Activated T-cell treated with anti-CD3 and anti-CD28 coated beads, Interleukin-2, amount 50 U/mL, for 72 hours (primary cell): ENCODE measurements at places on chromosomes 7 and 10. TPM values are rescaled to one million over a fixed set of nuclear protein-coding genes. Genes with fewer than 3 reads are reported as not detected.

GRCh38 chr10:71300555-71301370 is 18.3 kb upstream of the SLC29A3 start:
- no peak for DNase-seq

- DNase-seq = no peak
Observed at GRCh38 chr10:787933-788651, 98.6 kb upstream of the DIP2C start.

- no peak for DNase-seq
Observed at GRCh38 chr7:137084607-137085380, 216.3 kb downstream of the CHRM2 start.

GRCh38 chr10:51934373-51934772 is 235.0 kb upstream of the CSTF2T start:
- no peak for DNase-seq

- DNase-seq = no peak
Observed at GRCh38 chr7:4052130-4052529, 630.0 kb upstream of the FOXK1 start.

DNA sequence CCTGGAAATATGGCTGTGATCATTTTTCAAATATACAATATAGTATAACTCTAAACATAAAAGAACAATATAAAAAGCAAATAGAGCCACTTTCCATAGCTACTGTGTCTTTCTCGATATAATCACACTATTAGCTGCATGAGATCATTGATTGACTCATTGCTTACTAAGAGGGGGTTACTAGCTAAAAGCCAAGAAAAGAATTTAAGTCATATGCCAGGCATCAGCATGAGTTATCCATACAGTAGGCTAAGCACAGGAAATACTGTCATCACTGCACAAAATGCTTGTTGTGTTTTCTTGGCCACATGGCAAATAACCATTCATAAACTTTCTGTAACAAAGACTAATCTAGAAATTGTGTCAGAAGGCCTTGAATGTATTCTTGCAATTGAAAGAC is 18.8 kb upstream of the ABCB5 start:
- DNase-seq = no peak

- no peak for DNase-seq
Observed at GRCh38 chr10:13399236-13399635, 51.1 kb upstream of the SEPHS1 start.

DNA sequence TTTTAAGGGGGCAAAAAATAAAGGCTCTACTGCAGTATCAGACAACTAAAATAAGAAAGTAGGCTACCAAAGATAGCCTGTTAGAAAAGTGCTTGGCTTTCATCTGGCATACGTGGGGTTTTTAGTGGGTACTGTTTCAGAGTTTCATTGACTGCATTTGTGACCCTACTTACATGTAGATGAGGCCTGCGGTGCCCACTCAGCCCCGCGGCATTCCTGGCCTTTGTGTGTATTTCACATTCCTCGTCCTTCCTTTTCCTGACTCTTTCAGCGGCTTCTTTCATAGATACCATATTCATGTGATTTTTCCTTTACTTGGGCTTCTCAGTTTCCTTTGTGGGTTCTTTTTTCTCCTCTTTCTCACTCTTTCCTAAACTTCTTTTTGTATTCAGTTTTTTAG is 50.7 kb downstream of the UBE3C start:
- DNase-seq = no peak

DNA sequence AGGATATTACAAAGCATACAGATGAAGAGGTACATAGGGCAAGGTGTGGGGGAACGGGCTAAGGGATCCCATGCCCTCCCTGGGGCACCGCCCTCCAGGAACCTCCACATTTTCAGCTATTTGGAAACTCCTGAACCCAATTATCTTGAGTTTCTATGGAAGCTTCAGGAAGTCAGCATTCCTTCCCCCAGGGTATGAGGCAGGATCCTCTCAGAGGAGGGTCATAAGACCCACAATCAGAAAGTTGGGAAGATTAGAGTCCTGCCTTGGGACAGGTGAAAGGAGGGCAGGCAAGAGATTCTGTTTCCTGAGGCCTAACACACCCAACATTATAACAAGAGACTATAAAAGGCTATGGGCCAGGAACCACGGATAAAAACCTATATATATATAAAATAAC is 98.0 kb downstream of the RALA start:
- DNase-seq = no peak

GRCh38 chr10:107427016-107427415 is 262.5 kb upstream of the SORCS1 start:
- no peak for DNase-seq

DNA sequence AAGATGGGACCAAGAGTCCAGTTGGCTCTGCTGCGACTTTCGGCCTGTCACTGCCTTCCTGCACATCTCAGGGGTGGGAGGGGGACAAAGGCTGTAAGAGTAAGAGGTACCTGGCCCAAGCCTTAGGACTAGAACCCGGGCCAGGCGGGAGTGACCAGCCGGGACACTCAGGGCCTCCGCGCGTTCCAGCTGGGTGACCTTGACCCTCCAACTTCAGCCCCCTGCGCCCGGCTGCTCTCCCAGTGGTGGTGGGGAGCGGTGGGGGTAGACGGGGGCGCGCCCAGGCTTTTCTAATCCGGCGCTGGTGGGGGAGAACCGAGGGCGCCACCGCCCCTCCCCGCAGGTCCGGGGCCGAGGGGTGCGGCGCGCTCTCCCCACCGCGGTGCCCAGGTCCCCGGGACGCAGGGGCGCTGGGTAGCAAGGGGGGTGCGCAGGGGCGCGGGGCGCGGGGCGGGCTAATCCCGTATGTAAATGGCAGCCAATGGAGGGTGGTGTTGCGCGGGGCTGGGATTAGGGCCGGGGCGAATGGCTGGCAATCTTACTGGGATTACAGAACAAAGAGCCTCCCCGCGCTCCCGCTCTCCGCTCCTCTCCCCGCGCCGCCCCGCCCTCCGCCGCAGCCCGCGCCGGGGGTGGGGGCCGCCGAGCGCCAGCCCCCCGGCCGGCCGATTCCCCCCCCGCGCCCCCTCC is at the start of gene GTF2IRD1:
Gene GTF2IRD1 (plus strand): TSS at position 585 of the 690 bp plus-strand sequence. CDS start 54,175 bp downstream, outside the sequence.
- DNase-seq = peak; percentile 53

DNA sequence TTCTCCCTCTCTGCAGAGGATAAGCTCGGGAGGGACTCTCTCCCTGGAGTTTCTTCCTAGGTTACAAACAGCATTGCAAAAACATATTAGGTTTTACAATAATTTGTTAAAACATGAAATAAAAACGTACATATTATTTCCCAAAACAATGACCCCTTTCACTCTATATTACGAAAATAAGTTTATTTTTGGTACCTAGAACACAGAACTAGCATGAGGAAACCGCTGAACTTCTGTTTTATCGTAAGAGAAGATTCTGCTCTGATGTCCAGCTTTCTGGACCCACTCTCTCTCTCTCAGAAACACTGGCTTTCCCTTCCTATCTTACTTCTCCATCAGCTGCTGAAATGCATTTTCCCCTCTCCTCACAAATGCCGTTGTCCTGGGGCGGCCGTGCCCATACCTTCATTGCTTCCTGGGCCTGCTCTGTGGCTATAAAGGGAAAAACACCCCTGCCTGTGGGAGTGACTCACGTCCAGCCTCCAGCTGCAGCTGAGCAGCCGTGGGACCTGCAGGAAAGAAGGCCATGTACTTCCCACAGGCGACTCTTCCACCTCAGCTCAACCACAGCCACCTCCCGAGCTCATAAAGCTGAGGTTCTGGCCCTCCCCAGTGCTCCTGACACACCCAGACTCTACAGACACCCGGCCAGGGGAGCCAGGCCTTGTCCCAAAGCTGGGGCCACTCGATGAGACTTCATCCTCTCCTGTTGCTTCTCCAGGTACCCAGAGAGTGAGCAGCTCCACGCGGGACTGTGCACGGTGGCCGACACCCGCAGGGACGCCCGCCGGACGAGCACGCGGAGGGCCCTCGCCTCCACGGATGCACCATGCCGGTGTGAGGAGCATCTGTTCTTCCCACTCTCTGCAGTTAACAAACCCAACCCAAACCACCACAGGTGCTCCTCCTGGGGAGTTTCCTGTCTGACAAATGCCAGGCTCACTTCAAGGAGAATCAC is 3.1 kb downstream of the GPER1 start:
- DNase-seq = no peak

DNA sequence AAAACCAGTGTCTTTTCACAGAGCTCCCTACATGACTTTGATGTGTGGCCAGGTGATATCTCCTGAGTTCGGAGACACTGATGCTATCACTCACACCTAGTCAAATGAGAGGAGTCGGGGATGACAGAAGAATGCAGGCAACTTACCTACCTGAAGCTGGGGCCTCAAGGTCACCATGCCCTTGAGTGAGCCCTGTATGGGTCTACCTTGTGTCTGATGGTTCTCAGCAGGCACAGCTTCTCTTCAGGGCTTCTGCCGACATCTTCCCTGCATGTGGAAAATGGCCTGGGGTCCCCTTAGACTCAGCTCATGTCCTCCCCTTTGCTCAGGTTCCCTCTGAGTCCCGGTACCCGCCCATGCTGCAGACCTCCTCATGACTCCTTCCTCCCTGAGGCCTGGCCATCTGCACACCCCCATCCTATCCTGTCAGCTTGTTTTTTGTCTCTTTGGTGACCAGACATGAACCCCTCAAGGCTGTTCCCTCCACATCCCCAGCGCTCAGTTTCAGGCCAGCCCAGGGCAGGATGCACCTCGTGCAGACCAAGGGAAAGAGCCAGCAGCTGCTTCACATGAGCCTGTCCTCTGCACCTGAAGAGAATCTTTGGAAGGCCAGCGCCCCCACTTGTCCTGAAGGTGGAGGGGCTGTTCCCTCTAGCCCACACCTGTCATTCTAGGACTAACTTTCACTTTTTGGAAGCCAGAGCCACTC is 74.6 kb upstream of the GDF10 start:
- no peak for DNase-seq

GRCh38 chr10:77004917-77005564 is 632.6 kb downstream of the KCNMA1 start:
- DNase-seq = no peak

DNA sequence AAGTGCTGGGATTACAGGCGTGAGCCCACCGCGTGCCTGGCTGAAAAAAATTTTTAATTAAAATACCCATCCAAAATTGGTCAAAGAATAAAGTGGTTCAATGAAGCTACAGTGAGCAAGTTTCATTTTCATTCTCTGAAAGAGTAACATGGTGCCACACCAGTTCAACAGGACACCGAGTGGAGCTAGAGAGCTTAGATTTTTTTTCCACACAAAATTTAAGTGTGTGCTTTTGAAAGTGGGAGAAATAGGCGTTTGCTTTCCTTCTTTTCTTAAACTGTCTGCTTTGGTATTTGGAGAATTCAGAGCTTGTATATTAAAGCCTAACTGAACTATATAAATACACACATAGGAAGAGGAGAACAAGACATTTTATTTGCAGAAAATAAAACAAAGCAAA is 43.4 kb downstream of the BPGM start:
- no peak for DNase-seq

The BUD31 gene
- 218 TPM for total RNA-seq

The GNB2 gene
- 198 TPM for total RNA-seq
